ENCODE measurements at places on chromosomes 5 and 9.

DNA sequence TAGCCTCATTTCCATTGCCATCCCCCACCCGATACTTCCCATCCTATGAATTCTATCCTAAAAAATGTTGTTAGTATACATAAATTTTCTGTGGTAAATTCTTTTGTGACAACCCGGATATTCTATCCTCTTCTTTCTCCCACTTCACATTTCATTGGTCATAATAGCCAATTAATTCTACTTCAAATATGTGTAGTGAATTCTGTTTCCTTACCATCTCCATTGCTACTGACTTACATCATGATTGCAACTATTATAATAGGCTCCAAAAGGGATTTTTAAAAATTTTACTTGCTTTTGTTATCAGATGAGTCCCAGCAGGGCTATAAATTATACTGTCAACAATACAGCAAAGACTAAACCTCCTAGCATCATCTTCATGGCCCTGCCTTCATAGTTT lies 1326.8 kb downstream of the PTPRD start:
- no peak for DNase-seq

DNA sequence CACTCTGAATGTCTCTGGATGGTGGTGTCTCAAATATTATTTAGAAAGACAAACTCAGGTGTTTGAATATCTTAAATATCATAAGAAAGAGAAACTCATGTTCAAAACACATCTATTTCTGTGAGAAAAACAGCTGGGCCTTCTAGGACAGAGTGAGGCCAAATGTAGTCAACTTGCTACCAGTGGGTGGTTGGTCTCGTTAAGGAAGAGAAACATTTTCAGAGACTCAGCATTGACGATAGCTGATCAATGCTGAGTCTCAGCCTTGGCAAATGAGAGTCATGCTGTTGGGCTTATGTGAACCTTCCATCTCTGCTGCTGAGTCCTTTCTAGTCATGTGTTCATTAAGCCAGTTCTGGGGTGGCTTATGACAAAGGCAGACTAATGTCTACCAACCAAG lies 418.0 kb downstream of the CETN3 start:
- DNase-seq, result no peak

DNA sequence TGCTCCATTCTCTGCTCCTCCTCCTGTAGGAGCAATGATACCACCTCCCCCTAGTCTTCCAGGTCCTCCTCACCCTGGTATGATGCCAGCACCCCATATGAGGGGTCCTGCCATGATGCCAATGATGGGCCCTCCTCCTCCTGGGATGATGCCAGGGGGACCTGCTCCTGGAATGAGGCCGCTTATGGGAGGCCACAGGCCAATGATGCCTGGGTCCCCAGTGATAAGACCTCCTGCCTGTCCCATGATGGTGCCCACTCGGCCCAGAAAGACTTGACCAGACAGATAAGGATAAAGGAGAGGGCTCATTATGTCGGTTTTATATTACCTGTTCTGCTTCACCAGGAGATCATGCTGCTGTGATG lies 26.2 kb upstream of the IQGAP2 start:
- no peak for DNase-seq

DNA sequence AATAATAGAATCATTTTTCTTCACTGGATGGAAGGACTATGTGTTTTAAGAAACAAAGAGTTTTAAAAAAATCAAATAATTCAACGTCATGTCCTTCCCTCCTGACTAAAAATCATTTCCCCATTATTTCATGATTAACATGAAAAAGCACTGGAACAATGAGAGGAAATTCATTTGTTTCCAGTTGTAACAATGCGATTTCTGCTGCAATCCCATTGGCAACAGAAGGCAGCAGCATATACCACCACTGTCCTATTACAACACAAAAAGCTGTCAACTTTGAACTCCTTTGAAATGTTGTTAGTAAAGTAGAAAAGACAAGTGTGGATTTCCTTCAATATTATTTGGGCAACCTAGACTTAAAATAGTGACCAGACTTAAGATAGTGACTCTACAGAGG lies 3.1 kb downstream of the C5orf63 start:
- no peak for DNase-seq

DNA sequence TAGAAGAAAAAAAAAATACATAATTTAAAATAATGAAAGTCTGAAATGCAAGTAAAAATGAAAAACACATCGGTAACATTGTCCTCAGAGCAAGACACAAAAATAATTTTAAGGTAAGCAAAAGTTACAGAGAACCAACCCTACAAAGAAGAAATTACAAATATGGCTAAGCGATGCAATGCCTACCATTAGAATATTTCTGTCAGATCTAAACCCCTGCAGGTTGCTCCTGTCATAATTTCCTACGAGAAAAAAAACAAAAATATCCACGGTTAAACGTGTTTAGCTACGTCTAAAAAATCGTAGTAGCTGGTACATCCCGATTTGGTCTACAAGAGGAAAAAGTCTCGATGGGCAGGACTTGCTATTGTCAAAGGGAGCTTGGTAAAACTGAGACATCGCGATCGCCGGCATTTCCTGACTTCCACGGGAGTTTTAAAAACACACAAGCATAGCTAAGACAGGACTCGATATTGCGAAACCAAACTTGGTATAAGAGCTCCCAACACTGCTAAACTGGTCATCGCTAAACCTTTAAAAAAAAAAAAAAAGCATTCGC lies 1.1 kb upstream of the ANXA2R start:
- peak; percentile 49 for DNase-seq

DNA sequence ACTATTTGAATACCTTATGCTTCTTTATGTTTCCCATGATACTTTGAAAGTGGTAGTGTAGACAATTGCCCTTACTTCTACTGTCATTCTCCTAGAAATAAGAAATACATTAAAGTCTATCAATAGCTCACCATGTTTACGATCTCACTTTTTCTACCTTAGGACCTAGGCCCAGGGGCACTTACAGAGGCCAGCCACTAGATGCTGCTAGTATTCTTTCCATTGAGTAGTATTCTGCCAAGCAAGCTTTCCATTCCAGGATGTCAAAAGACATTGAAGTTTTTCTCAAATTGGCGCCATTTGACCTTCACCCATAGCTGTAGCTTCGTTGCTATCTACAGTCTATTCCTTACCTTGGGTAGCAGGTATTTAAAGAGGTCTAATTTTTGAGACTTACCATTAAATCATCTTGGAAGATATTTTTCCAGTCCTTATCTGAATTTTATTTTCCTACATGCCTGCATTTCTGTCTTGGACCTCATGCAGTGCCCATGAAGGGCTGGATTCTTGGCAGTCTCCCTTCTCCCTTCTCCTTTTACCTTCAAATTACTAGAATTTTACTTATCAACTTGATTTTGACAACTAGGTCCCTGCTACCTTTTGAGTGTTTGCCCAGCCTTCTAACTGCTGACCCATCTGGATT lies 246.0 kb upstream of the NUDT12 start:
- DNase-seq, result peak; percentile 36

GRCh38 chr9:90444609-90445204 lies 197.9 kb downstream of the DIRAS2 start:
- DNase-seq, result no peak

GRCh38 chr9:7192266-7192665 lies 434.5 kb downstream of the KDM4C start:
- no peak for DNase-seq

GRCh38 chr5:150762211-150762610 lies 3.4 kb upstream of the DCTN4 start:
- no peak for DNase-seq

DNA sequence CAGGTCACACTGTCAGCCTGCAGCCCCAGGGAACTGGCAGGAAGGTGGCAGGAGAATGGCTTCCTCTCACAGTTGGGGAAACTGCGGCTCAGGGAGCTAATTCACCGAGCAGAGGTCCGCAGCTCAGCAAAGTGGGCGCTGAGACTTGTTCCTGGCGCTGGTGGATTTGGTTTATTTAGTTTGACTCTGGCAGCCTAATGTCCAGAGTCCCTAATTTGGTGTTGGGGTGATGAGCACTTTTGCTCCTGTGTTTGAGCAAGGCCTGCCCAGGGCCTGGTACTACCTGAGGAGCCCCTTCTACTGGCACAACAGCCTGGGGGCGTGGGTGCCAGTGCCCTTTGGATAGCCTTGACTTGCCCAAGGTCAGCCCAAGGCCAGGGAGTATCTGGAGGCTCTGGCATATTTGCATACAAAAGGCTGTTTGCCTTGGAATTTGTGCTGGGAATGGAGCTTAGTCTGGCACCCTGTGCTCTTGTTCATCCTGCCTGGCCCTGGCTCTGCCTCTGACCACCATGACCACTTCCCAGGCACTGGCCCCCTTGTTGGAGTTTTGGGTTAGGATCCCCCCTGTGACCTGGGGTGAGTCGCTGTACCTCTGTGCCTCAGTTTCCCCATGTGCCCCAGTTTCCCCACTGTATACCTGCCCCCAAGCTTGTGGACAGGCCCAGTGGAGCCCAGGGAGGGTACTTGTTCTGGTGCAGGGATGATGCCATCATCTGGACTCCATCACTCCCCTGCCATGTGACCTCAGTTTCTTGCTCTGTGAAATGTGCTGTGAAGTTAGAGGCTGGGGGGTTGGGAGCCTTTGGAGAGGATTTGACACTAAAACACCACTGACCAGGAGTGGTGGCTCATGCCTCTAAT lies 1.4 kb downstream of the SUSD3 start:
- DNase-seq, result peak; percentile 21

DNA sequence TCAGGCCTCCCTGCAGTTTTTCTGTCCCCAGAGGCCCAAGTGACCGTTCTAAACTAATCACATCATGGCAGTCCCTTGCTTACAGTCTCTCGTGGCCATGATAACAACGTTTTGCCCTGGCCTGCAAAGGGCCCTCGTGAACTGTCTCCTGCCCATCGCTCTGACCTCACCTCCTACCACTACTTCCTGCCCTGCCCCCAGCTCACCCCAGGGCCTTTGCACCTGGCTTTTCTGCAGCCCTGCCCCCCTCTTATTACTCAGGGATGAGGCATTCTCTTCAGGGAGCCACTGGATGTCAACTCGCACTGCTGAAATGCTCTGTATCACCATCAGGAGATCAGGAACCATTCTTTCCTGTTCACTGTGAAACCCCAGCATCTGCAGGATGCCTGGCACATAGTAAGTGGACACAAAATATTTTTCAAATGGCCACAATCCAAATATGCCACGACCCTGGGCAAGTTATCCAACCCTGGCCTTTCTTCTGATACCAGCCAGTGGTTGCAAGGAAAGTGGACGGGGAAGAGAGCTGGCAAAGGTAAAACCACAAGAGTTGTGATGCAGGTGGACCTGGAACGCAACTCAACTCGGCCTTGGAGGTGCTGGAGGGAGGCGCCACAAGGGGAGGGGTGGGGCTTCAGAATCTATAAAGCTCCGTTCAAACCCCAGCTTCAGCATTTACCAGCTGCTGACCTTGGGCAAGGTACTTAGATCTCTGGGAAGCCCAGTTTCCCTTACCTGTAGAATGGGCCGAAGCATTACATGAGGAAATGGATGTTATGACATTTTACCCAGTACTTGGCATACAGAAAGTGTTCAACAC lies 1.7 kb downstream of the SNCB start:
- DNase-seq, result no peak

- DNase-seq, result no peak
Observed at GRCh38 chr9:4491626-4491975, 1.3 kb downstream of the SLC1A1 start.

GRCh38 chr5:172910828-172911627 lies 48.2 kb upstream of the RPL26L1 start:
- DNase-seq, result peak; percentile 65

DNA sequence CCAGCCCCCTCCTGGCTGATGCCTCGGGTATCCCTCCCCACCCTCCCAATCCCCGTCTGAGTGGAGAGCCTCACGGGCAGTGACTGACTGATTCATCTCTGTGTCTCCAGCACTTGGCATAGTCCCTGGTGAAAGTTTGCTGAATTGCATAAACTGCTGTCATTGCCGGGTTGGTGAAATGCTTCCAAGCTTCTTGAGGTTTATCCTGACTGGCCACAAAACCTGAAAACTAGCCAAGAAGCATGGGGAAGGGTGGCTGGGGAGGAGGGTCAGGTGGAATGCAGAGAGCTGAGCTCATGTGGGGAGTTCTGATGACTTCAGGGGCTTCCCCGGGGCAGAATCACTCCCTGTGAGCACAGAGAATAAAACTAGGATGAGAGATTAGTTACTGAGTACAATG lies 56.9 kb upstream of the GGTA1 start:
- DNase-seq, result peak; percentile 72

DNA sequence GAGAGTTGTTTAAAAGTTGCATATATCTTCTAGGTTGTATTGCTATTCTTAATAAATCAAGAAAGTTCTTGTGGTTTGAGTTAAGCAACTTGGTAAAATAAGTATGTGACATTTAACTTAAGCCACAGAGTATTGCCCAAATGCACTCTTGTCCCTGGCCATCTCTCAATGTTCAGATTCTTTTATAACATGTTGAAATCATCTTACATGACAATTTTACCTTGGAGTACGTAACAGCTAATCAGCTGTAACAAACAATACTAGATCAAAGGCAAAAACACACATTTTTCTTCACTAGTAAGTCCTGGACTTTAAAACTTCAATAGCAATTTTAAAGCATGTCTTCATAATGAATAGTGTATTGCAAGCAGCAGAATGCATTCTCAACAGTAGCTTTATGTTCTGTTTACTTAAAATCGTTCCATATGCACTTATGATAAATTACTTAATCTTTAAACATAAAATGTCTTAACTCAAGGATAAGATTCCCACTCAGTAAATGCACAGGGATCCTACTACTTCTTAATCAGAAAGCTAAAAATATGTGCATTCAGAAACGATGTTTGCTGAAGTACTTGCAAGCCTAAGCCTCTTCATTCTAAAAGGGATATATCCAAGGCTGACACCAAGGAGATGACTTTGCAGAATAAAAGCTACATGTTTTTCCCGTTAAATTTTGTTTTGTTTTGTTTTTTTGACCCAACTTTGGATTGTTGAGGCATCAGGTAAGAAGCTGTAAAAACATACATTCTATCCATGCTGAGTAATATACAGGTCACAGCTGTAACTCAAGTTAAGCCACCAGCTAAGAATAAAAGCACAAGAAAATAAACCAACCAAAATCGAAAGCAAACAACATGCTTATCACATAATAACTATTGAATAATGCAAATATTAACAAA lies 86.1 kb upstream of the NFIB start:
- no peak for DNase-seq

DNA sequence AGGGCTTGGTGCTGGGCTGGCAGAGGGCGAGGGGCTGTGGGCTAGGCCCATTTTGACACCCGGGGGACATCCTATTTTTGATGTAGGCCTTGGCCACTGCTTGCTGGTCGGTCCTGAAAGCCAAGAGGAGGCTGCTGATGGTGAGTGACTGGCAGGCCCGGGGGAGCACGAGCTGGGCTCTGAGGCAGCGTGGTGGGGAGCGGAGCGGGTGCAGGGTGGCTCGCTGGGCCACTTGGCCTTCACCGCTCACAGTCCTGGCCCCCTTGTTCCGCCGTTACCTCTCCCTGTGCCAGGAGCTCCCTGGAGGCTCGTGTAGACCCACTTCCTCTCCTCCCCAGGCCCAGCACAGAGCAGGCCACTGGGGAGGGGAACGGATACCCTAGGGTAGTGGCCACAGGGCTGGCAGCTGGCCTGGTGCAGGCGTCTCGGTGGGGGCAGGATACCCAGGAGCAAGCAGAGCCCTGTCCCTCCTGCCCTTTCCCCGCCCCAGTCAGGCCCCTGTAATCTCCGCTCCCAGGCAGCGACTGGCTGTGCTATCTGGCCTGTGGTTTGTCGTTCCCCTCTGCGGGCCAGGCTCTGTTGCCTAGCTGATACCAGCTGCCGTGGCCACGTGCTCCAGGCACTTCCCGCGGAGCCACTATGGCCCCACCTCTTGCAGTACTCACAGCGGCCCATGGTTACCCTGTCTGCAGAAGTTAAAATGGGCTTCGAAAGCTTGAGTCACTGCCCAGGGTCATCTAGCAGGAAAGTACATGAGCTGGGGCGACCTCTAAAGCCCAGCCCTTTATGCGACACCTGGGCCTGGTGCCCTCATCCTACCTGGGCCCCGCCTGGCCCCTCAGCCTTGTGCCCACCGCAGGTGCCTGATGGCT lies 11.7 kb upstream of the DOLPP1 start:
- DNase-seq, result peak; percentile 78

- DNase-seq, result no peak
Observed at GRCh38 chr5:174454464-174454863, 269.9 kb upstream of the MSX2 start.

Measured in femur (tissue), 1 donor.